ENCODE measurements at places on chromosomes 3 and 15.

DNA sequence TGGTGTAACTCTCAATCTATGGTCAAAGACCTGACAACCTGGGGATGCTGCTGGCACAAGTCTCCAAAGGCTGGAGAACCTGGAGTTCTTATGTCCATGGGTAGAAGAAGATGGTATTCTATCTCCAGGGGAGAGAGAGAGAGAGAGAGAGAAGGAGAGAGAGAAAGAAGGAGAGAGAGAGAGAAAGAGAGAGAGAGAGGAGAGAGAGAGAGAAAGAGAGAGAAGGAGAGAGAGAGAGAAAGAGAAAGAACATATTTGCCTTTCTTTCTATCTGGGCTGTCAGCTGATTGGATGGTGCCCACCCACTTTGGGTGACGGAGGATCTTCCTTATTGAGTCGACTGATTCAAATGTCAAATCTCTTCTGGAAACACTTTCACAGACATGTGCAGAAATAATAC is 84.6 kb downstream of the PPM1L start:
- no peak for DNase-seq

GRCh38 chr3:136197159-136197793 is 1.1 kb upstream of the MSL2 start:
- no peak for DNase-seq

- DNase-seq = peak; percentile 19
These were observed 183.9 kb downstream of the FAM43A start for GRCh38 chr3:194869482-194870169.

GRCh38 chr3:54962200-54962599 is 34.3 kb upstream of the LRTM1 start:
- no peak for DNase-seq

- DNase-seq = no peak
These were observed 93.8 kb downstream of the DNAJB8 start for GRCh38 chr3:128372707-128373533.

DNA sequence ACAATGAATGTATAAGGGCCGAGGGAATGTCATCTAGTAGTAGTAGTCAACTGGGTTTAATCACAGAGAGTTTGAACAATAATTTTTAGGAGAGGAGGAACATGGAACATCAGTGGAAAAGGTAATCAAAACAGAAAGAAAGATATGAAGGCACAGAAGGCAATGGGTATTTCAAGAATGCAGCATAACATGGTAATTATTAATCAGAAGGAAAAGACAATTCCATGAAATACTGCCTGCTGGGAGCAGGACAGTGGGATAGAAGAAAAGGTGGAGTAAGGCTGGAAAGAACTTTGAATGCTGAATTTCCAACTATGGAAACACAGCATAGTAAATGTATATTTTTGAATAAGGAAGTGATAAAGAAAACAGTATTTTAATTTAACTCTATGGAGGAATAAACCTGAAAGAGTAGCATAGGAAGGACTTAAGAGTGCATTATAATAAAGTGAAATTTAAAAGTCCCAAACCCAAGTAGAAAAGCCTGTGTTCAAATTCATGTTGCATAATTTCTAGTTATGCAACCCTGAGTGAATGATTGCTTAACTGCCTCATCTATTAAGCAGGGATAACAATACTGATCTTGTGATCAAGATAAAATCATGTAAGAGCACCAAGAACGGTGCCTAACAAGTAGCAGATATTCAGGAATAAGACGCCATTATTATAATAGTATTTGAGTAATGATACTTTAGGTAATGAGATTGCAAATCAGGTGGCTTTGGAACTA is 357.7 kb downstream of the TBC1D5 start:
- DNase-seq = no peak

GRCh38 chr3:194632226-194632808 is 902 bp downstream of the TMEM44 start:
- no peak for DNase-seq

DNA sequence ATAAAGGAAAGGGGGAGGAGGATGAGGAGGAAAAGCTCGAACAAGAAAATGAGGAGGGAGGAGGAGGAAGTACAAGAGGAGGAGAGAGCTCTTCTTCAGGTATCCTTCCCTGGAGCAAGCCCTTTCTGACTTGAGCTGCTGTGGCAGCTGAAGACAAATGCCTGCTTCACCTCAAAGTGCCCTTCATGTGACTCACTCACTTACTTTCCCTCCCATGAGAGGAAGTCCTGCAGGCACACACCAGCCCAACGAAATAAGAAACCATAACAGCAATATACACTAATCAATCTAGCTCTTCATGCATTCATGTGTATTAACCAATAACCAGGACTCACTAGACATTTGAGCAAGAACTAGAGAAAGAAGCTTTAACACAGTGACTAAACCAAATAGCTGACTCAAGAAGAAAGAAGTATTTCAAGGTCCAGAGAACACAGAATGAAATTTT is 251.9 kb downstream of the IGSF11 start:
- DNase-seq = no peak

DNA sequence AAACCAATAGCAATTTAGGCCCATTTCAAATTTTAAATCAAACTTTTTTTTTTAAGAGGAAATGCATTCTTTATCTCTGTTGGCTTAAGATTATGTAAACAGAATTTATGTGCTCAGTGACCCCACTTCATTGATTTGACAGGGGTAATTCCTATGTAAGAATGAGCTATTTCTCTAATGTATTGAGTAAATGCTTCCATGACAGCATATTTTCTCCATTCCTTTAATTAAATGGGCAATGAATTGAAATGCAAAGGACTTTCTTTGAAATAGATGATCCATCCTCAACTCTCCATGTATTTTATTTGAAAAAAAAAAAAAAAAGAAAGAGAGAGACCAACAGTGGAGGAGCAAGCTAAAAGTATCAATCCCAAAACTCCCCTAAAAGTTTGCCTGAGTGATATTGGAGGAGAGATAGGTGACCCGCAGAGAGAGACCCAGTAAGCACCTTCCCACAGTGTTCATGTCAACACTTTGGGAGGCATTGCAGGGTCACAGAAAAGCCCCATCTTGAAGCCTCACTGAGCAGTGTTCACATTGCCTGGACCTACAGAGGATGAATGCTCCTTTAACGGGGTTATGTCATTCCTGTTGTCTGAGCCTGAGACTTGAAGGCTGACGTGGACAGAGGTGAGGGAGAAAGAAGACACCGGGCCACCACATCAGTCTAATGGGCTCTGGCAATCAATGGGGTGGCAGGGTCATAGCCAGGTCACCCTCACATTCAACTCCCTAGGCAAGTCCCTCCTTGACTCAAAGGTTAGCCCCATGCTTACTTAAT is 176.0 kb downstream of the SHOX2 start:
- no peak for DNase-seq

GRCh38 chr3:66196633-66197032 is 24.2 kb upstream of the SLC25A26 start:
- DNase-seq = no peak

DNA sequence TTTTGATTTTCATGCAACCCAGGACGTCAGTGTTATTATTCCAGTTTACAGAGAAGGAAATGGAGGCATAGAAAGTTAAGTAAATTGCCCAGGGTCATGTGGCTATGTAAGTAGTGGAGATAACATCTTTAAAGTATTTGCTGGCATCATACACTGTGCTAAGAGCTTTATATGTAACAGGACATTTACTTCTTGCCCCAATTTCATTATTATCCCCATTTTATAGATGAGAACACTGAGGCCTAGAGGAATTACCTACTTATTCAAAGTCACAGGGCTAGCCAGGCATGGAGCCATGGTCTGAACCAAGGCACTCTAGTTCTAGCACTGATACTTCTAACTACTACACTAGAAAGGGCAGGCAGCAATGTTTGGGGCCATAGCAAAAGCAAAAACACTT is 107.3 kb upstream of the ANKRD28 start:
- no peak for DNase-seq

DNA sequence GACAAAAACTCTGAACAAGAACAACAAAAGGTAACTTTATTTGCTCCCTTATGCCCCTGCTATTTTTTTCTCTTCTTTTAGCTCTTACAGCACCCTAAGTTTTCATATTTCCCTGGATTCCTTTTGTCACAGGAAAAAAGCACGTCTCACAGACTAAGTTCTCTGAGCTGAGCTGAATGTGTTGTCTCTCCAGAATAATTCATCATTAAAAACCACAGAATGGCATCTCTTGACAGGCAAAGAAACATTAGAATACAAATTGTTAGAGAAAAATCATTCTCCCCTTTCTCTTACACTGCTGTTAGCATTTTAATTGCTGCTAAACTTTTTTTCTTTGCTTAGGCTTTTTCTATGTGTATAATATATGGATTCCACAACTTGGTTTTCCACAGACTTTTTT is 48.7 kb upstream of the SECISBP2L start:
- DNase-seq = no peak

DNA sequence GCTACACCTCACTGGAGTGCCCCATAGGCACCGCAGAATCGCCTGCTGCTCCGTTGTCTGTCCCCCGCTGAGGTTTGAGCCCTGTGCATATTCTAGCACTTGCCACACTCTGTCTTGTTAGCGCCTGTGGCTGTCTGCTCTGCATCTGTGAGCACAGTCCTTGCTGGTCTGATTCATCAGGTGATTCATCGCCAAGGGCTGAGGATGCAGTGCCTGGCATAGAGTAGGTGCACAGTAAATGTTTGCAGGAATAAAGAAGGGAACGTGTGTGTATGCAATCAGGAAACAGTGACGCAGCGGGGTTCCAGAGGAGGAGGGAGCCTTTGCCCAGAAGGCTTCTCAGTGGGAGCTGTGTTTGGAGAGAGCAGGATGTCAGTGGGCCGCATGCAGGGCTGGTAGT is 124.0 kb upstream of the PLXNA1 start:
- DNase-seq = peak; percentile 89

GRCh38 chr3:190585805-190586630 is 72.1 kb downstream of the IL1RAP start:
- DNase-seq = peak; percentile 83

DNA sequence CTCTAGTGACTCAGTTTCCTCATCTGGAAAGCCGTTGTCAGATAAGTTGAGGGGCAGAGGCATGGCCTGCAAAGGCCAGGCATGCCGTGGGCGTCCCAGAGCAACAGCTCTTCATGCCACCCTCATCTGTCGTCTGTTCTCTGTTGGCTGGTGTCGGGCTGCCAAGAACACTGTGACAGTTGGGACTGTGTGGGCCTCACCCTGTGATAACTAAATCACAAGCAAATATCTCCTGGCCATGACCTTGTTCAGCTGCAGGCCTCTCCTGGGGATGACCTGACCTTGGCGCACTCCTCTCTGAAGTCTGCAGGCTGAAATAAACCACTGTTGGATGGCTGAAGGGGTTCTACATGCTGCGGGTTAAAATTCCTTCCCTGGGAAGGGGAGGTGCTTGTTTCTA is 145.9 kb downstream of the SHQ1 start:
- DNase-seq = no peak

GRCh38 chr3:133753107-133753778 is 7.0 kb downstream of the TF start:
- no peak for DNase-seq

DNA sequence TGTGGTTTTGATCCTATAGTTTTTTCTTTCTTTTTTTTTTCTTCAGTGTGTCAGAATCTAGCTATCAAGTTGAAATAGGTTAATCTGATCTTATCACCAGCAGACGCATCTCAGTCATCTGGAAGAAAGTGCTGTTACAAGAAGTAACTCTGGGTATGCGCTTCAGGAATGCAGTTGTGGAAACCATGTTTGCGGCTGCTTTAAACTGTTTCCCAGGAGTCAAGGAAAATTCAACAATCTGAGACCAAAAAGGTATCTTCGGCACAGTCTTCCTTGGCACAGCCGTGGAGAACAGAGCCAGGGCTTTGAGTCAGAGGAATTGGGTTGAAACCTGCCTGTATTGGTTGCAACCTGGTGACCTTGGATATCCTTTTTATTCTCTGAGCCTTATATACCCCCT is 59.9 kb downstream of the CD47 start:
- DNase-seq = no peak

- no peak for DNase-seq
These were observed 32.1 kb downstream of the GRK7 start for GRCh38 chr3:141795276-141795675.

- DNase-seq = no peak
These were observed 32.7 kb downstream of the SMAD3 start for GRCh38 chr15:67097930-67098740.

Data from keratinocyte (primary cell).